ENCODE measurements at places on chromosomes 11 and 22.

DNA sequence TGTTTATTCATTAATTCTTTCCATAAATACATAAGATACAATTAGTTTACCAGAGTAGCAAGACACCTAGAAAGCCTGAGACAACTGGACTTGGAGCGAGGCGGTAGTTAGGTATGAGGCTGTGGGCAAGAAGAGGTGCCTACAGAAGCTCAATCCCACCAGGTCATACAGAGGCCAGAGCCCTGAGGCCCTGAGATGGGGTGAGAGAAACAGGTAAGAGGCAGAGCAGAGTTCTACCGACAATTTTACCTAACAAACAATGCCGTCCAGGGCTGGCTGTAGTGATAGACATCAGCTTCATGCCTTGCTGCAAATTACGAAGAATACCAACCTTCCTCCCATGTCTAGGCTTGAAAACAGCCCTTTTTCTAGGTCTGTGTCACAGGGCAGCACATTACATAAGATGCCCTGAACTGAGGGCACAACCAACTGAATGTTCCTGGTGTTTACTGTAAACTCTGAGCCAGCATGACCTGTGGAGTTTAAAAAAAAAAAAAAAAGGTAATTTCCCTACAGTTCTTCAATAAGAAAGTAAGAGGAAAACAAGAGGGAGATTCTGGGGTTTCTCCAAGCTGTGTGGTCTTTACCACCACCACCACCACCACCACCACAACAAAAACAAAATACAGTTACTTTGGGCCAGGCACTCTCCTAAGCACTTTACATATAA lies 105.8 kb downstream of the GAB2 start:
- DNase-seq, result no peak

DNA sequence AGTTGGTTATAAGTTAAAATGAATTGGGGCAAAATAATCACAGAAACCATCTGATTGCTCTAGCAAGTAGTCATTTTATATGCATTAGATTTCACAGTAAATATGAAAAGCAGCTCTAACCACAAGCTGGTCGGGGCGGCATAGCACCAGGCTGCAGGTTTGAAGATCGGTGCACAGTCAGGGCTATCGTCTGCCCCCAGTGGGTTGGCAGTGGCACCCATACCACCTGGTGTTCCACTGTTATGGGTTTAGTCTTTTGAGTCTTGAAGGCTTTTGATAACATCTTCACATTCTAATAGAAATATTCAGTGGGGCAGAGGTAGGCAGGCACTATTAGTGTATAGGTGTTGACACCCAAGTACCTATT lies 62.1 kb downstream of the GRK3 start:
- DNase-seq, result no peak

DNA sequence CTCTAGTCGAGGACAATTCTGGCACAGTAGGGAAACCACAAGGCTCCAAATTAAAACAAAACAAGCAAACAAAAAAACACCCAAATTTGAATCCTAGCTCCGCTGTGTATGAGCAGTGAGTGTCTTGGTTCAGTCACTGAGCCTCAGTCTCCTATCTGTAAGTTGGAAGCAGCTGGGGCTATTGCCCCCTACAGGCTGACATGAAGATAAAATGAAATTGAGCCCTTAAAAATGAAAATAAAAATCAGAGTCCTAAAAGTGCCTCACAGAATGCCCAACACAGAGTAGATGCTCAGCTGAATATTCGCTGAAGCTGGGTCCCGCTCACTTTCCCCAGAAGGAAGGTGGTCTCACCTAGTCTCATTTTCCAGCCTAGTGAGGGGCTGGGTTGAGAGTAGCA lies 65.2 kb downstream of the PDE2A start:
- DNase-seq, result no peak

- no peak for DNase-seq
Observed at GRCh38 chr11:106794058-106794457, 224.2 kb downstream of the GUCY1A2 start.
